Cardiac muscle cell (in vitro differentiated cells and primary cell): ENCODE measurements at places on chromosomes 4 and X. TPM values are rescaled to one million over a fixed set of nuclear protein-coding genes. Genes with fewer than 3 reads are reported as not detected.
A peak's percentile ranks its signal among the peaks of the same experiment; 100 is the strongest.

- no peak for DNase-seq
Observed at GRCh38 chr4:186778134-186778533, 54.5 kb upstream of the FAT1 start.

DNA sequence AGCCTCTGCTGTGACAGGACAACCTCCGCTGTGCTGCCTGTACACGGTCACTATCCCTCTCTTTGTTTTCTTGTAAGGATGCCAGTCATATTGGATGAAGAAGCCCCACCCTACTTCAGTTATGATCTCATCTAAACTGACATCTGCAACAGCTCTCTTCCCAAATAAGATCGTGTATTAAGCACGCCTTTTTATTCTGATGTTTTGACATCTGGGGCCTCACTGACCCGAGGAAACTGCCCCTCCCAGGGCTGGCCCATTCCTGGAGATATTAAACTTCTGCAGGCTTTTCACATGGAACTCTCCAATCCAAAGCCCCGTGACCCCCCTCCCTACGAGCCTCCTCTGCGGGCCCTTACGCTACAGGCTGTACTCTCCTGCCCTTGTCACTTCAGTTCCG lies 232.0 kb downstream of the ARHGAP10 start:
- DNase-seq: no peak

SORBS2 gene
- total RNA-seq: 318 and 453 TPM in 2 replicates

PDE6B gene
- total RNA-seq: 34.5 and 43.1 TPM in 2 replicates

- peak; percentile 83 for DNase-seq
Observed at GRCh38 chr4:124936427-124936826, 223.9 kb upstream of the ANKRD50 start.

FABP2 gene
- total RNA-seq: 5.5 and 6.0 TPM in 2 replicates

ARSJ gene
- total RNA-seq: 0.30 and 0.85 TPM in 2 replicates

DNA sequence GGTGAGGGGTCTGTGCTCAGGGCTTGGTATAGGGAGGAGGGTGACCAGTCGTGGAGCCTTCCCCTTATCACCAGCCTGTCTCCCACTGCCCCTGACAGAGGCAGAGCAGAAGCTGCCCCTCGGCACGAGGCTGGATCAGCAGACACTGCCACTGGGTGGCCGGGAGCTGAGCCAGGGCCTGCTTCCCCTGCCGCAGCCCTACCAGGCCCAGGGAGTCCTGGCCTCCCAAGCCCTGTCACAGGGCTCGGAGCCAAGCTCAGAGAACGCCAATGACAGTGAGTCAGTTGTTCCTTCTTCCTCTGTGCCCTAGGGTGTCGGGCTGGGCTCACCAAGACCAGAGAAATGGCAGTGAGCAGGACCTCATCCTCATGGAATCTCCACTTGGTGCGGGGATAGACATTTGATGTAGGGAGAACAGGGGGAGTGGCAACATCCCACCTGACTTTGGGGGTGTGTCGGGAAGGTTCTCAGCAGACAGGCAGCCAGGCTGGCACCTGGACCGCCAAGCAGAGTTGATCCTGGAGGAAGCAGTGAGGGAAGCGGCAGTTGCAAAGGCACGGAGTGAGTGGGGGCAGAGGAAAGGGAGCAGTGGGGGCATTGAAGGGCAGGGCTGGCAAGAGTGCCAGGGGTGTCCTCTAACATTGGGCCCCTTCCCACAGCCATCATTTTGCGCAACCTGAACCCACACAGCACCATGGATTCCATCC lies 14.3 kb upstream of the UBA1 start:
- peak; percentile 25 for DNase-seq

DNA sequence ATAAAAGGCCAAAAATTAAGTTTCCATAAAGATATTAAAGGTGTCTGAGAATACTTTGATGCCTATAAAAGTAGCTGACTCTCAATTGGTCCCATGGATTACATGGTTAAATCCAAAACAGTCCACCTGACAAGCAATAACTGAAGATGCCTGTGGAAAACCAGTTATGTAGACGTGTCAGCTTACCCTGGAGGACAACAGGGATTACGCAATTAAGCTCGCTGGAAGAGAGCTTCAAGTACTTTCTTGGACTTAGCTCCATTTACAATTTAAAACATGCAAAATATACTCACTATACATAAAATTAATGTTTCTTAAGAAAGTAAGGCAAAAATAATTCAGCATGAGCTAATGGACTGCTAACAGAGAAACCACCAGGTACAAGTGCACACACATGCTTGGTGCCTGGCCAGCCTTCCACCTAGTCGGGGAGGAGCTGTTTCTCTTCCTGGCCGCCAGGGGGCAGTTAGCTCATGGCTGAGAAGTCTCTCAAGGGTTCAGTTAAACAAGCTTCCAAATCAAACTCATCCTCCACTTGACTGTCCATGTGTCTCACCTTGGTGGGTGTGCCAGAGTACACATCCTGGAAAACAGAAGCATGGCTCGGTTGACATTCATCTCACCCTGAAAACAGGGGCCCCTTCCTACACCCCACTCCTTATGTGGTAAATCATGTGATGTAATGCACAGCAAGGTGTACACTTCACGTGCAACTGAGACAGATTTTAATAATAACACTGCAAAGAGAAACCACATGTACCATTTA lies 9.2 kb upstream of the FAM53A start:
- DNase-seq: peak; percentile 84

GRCh38 chr4:158667651-158668198 lies 4.0 kb downstream of the C4orf46 start:
- DNase-seq: peak; percentile 22

GRCh38 chr4:71338846-71339593 lies at the start of gene SLC4A4:
Gene SLC4A4, plus strand, starts transcription at chr4:71339020.
- peak; percentile 15 for DNase-seq

DNA sequence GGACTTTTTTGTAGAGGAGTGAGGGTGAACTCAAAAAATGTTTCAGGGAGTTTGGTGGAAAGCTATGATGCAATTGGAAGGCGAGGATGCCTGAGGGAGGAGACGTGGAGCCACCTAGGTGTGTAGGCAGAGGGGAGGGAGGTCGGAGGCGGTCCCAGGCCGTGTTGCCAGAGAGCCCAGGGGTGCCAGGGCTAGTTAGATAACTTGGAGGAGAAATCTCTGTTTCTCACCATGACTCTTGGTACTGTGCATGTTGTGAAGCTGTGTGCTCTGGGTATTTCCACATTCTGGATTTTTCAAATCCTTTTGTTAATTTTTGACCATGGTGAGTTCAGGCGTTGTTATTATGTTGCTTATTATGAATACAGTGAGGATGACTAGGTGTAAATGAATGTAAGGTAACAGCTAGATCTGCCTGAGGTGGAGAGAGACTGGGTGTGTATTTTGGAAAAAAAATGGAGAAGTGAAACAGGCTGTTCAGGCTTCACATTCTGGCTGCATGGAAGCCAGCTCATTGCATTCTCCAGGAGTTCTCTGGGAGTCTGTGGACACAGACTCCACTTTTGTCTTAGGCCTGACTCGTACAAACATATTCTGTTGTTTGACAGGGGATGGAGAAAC lies 4.5 kb downstream of the RAB9A start:
- no peak for DNase-seq

DNA sequence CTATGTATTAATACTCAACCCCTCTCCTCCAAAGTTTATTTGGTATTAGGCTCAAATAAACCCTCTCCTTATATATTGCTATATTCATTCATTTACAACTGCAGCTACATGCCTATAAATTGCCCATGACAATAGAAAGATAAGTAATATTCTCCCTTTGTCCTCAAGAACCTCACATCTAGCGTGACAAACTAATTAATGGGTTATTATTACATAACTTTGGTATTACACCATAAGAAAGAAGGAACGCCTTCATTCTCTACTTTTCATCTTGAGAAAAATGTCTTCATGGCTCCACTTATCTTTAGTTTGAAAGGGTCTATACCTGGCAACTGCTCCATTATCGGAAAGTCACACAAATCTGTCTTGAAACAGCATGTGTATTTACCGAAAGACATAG lies 157.7 kb upstream of the RASGEF1B start:
- no peak for DNase-seq

DNA sequence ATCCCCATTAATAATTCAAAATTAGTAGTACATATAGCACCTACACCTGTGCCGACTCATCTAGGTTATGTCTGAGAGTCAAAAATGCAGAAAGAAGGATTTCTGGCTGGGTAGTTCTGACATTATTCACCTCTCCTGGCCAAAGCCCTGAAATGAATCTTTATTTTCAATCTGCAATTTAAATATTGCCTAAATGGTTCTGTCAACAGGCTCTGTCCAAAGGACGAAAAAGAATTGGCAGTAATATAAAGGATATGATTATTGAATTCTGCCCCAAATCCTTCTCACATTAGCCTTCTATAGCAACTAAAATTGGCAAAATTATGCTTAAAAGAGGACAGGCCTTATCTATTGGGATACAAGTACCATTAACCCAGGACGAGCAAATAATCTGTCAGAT lies 86.9 kb upstream of the SPANXN4 start:
- no peak for DNase-seq

GRCh38 chr4:164924670-164925238 lies 47.8 kb downstream of the APELA start:
- no peak for DNase-seq

GRCh38 chr4:150078579-150079080 lies 385 bp downstream of the DCLK2 start:
- DNase-seq: no peak

KIT gene
- total RNA-seq: 1.4 and 10.5 TPM in 2 replicates

DNA sequence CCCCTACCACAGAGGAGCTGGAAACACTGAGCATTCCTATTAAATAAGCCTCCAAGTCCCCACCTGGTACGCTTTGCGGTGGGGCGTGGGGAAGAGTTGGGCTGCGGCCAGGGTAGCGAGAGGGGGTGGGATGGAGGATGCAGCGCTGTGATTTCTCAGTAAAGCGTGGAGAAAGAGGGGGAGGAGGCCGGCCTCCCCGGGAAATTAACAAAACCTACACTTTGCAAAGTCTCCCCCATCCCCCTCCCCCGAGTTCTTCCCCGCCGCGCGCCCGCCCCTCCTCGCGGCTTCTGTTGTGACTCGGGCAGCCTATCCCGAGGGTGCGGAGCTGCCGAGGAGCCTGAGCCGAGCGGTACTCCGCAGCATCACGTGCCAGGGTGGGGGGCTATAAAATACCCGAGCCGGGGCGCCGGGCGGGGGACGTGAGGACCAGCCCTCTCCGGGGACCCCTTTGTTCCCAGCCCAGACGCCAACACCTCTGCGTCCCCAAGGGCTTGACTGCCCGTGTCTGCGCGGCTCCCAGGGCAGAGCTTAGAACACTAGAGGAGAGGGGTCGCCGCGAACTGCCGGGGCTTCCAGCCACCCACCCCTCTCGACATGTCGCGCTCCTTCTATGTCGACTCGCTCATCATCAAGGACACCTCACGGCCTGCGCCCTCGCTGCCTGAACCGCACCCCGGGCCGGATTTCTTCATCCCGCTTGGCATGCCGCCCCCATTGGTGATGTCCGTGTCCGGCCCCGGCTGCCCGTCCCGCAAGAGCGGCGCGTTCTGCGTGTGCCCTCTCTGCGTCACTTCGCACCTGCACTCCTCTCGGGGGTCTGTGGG lies at the start of gene GSX2:
GSX2 (plus strand) TSS at position 416 of the 827 bp plus-strand sequence; CDS start at position 598, 182 bp downstream.
- DNase-seq: peak; percentile 40

- DNase-seq: no peak
Observed at GRCh38 chr4:127203562-127204200, 429.1 kb upstream of the INTU start.

DNA sequence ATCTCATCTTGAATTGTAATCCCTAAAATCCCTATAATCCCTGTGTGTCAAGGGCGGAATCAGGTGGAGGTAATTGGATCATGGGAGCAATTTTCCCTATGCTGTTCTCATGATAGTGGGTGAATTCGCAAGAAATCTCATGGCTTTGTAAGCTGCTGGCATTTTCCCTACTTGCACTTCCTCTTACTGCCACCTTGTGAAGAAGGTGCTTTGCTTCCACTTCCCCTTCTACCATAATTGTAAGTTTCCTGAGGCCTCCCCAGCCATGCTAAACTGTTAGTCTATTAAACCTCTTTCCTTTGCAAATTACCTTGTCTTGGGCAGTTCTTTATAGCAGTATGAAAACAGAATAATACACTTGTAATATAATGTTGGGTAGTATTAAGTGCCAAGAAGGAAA lies 1087.4 kb upstream of the SLIT2 start:
- no peak for DNase-seq
